GM04504 (cell line): ENCODE measurements at places on chromosomes 2 and 18.

DNA sequence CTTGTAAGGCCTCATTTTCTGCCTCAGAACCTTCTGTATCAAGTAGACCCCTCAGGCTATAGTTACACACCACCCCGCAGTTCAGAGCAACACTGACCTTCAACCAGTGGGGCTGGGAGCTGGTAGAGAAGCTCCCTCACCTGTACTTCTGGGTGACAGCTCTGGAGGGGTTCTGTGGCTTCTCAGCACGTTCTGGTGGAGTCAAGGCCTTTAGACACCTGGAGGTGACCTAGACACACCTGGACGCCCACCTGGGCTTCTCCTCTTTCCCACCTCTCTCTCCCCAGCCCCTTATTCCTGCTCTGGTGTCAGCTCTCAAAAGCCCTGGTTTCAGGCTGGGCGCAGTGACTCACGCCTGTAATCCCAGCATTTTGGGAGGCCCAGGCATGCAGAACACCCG lies 7.3 kb upstream of the CIB4 start:
- DNase-seq, result no peak

DNA sequence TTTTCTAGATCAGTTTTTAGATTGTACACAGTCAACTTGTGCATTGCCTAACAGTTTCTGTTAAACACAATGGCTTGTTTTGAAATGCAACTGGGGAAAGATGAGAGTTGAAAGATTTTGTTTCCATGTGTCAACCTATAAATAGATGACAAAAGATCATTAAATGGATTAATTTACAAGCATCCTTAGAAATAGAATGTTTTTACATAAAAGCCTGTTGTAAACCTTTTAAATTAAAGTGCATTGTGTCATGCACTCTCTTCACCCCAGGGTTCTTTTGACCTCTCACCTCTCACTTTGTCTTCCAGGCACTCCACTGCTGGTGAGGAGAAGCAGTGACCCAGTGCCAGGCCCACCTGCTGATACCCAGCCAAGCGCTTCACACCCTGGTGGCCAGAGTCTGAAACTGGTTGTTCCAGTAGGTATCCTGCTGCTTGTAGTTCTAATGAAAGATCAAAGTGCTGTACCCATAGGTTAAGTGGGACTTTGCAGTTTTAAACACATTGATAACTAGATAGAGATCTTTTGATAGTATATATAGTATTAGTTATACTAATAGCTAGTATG lies 502.1 kb downstream of the PARD3B start:
- DNase-seq, result no peak

GRCh38 chr2:24459224-24460161 lies 31.6 kb upstream of the NCOA1 start:
- no peak for DNase-seq

DNA sequence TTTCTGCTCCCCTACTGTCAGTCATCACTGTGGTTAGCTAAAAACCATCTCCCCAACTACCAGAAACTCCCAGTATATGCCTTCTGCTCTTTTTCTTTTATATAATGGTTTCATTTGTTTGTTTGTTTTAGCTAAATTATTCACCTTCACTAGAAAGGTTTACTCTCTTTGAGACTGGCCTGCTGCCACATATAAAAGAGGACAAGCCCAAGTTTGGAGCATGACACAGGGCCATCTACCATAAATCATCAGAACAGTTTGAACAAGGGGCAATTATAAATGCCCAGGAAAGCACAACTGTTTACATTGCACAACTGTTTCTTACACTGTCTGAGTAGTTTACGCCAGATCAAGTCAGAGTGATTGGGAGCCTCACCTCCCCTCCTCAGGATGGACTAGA lies 471.0 kb upstream of the PIK3C3 start:
- DNase-seq, result no peak

GRCh38 chr18:76553715-76554546 lies 58.9 kb upstream of the ZNF516 start:
- DNase-seq, result no peak

- DNase-seq, result no peak
Observed at GRCh38 chr2:33158482-33159003, 211.8 kb downstream of the LTBP1 start.
